ENCODE measurements at places on chromosomes 11 and 22.
A peak's percentile ranks its signal among the peaks of the same experiment; 100 is the strongest.

- no peak for DNase-seq
Observed at GRCh38 chr22:48205161-48205560, 1442.7 kb downstream of the TBC1D22A start.

GRCh38 chr11:92512204-92512569 is 287.6 kb downstream of the FAT3 start:
- DNase-seq = no peak

DNA sequence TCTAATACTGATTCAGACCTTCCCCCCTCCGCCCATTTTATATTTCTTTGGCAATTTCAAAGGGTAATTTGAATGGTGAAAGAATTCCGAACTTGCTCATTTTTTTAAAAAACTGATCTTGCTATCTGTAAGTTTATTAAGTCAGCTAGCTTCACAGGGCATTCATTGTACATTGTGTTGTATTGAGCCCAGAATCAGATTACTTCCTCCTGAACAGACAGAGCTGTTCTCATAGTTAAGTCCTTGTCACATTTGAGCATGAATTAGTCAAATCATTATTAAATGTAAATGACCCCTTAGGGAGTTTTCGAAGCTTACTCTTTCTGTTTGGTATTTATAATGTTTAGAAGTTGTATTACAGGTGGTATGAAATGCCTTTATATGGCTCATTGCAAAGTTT is 34.4 kb downstream of the CYP2R1 start:
- DNase-seq = no peak

DNA sequence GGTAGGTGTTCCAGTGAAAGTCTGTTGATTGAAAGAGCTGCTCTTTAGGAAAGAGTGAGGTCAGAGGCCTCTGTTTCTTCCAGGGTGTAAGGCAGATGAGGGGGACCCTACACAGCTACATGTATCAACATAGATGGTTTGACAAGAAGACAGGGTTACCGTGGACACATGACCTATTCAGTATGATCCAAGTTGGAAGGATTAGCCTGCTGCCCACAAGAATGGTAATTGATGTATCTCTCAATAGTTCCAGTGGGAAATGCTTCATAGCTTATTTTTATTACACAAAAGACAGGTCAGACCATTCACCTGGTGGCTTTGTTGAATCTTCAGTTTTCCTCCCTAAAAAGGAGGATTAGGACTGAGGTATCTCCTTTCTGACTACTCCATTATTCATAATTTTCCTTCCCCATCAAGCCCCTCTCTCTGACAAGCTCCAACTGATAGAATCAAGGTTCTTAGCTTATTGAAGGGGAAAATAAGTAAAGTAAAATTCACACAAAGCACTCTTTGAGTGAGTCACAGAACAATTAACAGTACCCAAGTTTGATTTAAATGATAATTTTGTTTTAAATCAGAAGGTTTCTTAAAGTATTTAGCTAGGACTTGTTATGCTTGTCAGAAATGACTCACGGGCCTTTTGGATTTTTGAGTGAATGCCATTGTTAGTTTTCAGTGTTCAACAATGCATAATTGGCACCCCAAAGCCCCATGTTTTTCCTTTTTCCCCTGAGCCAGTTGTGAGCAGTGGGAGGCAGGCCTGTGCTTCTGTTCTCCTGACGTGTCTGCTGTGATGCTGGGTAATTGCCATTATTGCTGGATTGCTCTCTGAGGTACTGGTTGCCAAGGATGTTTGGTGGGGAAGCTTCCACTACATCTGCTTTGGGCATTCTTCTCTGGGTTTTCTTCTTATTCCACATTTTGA is 373.2 kb downstream of the DDX10 start:
- no peak for DNase-seq

DNA sequence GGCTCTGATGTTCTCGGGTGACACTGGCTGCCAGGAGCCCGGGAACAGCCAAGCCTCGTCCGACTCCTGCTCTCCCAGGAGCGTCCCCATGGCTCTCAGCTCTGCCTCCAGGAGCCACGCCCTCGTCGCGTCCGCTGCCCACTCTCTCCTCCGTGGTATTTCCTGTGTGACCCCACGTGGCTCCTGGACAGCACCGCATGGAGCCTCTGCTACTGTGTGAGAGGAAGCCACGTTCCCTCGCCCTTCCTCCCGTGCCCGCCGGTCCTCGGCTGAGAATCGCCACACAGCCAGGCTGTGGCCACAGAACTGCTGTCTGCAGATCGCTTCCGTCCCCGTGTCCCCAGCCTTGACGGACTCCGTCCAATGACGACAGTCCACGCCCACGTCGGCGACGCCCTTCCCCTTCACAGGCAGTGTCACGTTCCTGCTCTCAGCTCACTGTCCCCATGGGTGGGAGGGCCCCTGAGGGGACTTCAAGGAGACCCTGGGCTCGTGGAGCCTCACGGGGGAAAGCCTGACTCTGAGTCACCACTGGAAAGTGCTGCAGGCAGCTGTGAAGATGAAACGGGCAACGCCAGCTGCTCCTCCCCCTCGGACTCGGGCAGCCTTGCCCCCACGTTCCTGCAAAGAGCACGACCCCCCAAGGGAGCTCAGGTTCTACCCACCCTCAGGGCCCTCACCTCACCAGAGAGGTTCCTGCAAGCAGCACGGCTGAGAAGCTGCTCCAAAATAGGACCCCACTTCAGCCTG is 458.5 kb downstream of the BRD1 start:
- DNase-seq = no peak

GRCh38 chr22:48070083-48070482 is 1307.6 kb downstream of the TBC1D22A start:
- no peak for DNase-seq

- DNase-seq = no peak
Observed at GRCh38 chr11:7490535-7490934, 5.2 kb downstream of the OLFML1 start.

DNA sequence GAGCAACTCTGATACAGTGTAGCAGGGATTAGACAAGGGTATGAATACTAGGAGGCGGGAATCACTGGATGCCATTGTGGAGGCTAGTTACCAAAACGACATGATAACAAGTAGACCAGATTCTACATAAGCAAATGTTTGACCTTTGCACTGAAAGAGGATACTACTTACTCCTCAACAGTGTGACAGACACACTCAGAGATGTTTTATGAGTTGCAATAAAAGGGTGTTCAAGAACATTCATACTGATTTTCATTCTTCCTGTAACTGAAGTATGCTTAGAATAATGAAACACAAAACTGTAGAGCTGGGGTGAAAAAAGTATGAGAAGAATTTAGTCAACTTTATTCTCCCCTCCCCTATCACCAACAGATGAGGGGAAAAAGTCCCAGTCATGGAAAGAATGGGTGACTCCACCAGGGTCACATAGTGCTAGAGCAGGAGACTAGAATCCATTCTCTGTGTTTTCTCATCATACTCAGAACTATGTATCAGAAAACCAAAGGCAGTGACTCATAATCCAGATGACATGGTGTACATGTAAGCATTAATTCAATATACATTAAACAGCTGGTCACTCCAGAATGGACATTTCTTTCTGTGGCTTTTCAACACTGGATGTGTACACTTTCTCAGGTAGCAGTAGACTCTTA is 32.8 kb downstream of the ARHGAP20 start:
- no peak for DNase-seq

GRCh38 chr11:19951558-19952115 is 208.6 kb downstream of the DBX1 start:
- peak; percentile 64 for DNase-seq

- no peak for DNase-seq
Observed at GRCh38 chr11:59706518-59707285, 6.9 kb downstream of the OR10V1 start.

GRCh38 chr22:50260801-50261614 is 475 bp downstream of the MAPK12 start:
- no peak for DNase-seq
